ENCODE measurements at places on chromosomes 5 and 9.

- peak; percentile 90 for DNase-seq
Measured at GRCh38 chr9:122912964-122913673, at the start of gene ZBTB6. Gene ZBTB6, minus strand, starts transcription at chr9:122913323. Its CDS starts 1,251 bp downstream, at chr9:122912072.

GRCh38 chr9:84597131-84597530, 72.4 kb upstream of the NTRK2 start:
- no peak for DNase-seq

- DNase-seq: no peak
Measured at GRCh38 chr5:35924122-35924949, 14.1 kb downstream of the CAPSL start.

GRCh38 chr9:71941060-71941568, 29.7 kb downstream of the C9orf85 start:
- DNase-seq: no peak

GRCh38 chr5:172827841-172828240, 6.2 kb upstream of the ERGIC1 start:
- peak; percentile 37 for DNase-seq

GRCh38 chr9:126439402-126439765, 112.8 kb downstream of the MVB12B start:
- no peak for DNase-seq

DNA sequence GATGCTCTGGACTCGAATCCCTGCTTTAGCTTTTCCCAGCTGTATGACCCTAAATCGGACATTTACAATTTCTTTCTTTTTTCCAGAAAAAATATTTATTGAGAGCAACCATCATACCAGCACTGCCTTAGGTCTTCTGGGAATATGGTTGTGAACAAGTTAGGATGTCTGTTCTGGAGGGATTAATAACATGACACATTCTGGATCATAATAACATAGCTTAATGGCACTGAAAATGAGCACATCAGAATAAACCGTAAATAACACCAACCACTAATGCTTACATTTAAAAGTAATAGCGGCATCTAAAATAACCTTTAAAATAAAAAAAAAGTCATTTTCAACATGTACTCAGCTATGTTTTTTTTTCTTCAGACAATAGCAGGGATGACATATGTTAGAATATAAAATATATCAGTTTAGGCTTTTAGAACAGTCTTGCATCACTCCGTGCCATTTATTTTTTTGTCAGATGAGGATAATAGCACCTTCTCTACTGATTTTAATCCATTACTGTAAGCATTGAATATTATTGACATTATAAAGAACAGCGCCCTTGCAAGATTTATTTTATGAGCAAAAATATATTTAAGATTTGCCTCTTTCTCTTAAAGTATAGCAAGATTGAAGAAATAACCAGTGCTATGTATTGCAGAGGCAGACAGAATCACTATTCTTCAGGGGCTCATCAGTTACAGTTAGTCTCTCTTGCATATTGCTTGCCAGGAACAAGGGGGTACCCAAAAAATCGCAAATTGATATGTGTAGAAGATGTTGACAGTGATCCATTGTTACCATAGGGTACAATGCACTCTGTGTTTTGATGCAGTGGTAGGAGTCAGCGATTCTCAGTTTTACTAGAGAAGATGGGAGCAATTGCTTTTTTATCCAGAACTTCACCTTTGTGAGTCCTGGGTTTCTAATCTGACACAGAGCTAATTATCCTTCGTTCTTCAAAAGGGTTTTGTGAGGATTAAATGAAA, 168.4 kb upstream of the NR3C1 start:
- DNase-seq: no peak

DNA sequence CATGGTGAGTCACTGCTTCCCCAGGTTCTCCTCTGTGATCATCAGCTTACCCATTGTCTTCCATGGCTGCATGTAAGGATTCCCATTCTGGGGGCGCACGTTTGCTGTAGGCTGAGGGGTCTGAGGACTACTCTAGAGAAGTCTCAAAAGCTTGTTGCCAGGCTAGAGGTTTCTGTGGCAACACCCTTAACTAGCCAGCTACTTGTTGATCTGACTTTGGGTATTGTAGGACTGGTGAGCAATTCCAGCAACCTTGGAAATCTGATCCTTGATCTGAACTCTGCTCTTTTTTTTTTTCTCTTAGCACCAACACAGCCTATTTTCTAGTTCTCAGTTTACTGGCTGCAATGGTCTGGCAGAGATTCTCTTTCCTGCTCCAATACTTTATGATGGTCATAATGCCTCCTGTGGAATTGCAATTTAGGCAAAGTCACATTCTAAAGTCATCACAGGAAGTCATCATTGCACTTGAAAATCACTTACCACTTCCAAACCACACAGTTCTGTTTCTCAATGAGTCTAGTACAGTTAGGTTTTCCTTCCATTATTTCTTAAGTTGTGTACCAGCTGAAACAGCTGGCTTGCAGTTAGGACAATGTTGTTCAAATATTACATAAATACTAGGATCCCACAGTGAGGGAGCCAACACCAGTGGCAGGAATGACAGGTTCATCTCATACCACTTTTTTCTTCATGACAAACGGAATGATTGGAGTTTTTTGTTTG, 110.3 kb downstream of the SLC12A2 start:
- no peak for DNase-seq

DNA sequence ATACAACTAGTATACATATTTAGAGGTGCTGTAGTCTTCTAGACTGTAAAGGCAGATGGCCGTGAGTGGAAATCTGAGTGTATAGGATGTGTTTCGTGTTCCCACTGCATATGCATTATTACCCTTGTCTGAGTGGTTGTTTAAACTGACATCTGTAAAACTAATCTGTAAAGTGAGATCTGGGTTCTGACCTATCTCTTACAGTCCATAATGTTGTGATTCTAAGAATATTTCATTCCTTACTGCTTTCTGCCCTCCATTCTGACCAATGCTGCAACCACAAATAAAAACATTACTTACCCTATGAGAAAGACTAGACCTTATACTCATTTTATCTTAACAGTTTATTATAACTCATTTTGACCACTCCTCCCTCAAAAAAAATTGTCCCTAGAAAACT, 47.6 kb upstream of the MACIR start:
- no peak for DNase-seq

- DNase-seq: no peak
Measured at GRCh38 chr5:171724468-171725204, 61.0 kb upstream of the SMIM23 start.

- DNase-seq: peak; percentile 38
Measured at GRCh38 chr9:37336150-37336549, 86.3 kb upstream of the GRHPR start.

All from hematopoietic multipotent progenitor cell treated with erythropoietin and hydrocortisone succinate and interleukin-3 and kit ligand, for 8 days (in vitro differentiated cells).